ENCODE measurements at places on chromosomes 12 and 14. TPM values are rescaled to one million over a fixed set of nuclear protein-coding genes. Genes with fewer than 3 reads are reported as not detected.

AQP6 gene
- not detected for total RNA-seq

GRCh38 chr14:68862954-68863594, 70.2 kb upstream of the ZFP36L1 start:
- peak; percentile 73 for DNase-seq

DNA sequence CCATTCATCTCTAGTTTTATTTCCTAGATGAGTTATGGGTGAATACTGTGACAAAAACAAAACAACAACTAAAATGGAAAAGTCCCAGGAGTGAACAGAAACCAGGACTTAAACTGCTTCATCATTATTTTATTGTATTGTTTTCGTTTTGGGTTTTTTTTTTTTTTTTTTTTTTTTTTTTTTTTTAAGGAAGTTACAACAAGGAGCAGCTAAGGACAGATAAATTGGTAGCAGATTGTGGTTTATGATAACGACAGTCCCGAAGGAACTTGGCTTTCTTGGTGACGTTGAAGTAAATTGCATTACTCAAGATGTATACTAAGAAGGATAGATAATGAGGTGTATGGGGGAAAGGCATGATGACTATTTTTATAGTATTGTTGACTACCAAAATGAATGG, 866.3 kb downstream of the NRXN3 start:
- peak; percentile 11 for DNase-seq

GRCh38 chr12:42386308-42386707, 60.3 kb downstream of the PPHLN1 start:
- no peak for DNase-seq

GPRC5D gene
- total RNA-seq, result not detected

DNA sequence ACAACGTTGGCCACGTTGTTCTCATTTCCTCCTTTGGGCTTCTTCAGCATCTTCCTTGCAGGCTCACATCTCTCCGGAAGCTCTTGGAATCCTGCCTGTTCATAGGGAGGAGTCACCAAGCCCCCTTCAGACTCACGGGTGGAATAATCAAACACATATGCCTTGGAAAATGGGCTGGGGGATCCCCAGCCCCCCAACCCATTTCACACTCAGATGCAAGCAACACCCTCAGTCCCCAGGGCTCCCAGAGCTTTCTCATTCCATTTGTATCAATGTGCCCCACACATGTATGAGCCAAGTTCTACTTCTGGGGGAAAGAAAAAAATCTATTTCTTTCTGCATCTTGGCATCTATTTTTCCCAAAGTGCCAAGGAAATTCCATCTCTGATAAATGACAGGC, 33.1 kb downstream of the WSCD2 start:
- DNase-seq, result no peak

KERA gene
- total RNA-seq, result not detected

All from H4 (cell line).